ENCODE measurements at places on chromosomes 3 and 15. TPM values are rescaled to one million over a fixed set of nuclear protein-coding genes. Genes with fewer than 3 reads are reported as not detected.

DNA sequence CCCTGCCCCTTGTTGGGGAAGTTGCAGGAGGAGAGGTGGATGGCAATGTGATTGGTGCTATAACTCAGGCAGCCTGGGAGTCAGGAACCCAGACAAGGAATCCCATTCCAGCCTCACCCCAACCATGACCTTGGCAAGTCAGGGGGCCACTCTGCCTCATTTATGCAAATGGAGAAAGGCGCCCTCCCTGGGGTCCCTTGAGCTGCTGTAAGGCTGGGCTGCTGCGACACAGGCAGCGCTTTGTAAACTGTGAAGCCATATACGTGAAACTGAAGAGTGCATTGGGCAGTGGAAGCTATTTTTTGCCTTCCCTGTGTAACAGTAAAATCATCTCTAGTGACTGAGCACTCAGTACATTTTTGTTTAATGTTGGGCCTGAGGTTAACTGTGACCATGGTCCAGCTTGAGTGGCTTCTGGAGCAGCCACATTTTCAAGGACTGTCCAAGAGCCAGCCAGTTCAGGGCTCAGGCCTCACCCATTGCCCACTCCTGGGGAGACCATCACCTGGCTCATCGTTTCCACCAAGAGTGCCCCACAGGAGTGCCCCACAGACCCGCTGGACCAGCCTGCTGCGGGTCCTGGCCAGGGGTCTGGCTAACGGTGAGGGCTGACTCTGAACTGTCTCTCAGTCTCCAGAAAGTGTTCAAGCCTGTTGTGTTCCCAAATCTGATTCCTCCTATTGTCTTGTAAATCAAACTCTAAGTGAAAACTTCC is 27.9 kb downstream of the KIF7 start:
- no peak for DNase-seq

DNA sequence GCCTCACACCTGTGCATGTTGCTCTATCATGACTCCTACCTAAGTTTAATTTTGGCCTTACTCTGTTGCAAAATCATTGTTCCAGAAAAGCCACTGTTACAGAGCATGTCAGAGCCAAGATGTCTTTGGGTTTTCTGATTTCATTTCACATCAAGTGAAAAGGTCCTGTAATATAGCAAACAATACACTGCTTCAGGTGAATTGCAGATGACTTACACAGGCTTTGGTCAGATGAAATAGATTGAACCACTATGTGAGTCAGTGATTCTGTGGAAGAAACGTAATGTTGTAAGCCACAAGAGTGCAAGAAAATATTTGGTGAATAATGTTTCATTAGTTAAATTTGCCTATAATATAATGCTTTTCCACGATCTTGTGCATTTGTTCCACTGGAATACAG is 22.7 kb downstream of the EBLN2 start:
- no peak for DNase-seq

GRCh38 chr3:56368846-56369245 is 99.4 kb downstream of the ERC2 start:
- DNase-seq, result no peak

DNA sequence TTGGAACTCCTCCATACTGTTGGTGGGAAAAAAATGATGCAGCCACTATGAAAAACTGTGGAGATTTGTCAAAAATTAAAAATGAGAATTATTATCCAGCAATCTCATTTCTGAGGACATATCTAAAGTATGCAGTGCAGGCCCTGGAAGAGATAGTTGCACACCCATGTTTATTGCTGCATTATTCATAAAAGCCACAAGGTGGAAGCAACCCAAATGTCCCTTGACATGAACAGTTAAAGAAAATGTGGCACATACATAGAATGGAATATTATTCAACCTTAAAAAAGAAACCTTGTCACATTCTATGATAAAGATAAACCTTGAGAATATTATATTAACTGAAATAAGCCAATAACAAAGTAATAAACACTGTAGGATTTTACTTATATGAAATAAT is 80.9 kb upstream of the ARHGEF26 start:
- DNase-seq, result no peak

The TUSC7 gene
- not detected for total RNA-seq

The PEAK1 gene
- total RNA-seq, result 75.2 TPM

The ITGA11 gene
- total RNA-seq, result 31.4 TPM

The FXR1 gene
- 276 TPM for total RNA-seq

The PLSCR5 gene
- total RNA-seq, result not detected

The CDC25A gene
- 0.52 TPM for total RNA-seq

The DVL3 gene
- 63.5 TPM for total RNA-seq

The SEMA3G gene
- total RNA-seq, result 9.2 TPM
